ENCODE measurements at places on chromosomes 2 and 18.

DNA sequence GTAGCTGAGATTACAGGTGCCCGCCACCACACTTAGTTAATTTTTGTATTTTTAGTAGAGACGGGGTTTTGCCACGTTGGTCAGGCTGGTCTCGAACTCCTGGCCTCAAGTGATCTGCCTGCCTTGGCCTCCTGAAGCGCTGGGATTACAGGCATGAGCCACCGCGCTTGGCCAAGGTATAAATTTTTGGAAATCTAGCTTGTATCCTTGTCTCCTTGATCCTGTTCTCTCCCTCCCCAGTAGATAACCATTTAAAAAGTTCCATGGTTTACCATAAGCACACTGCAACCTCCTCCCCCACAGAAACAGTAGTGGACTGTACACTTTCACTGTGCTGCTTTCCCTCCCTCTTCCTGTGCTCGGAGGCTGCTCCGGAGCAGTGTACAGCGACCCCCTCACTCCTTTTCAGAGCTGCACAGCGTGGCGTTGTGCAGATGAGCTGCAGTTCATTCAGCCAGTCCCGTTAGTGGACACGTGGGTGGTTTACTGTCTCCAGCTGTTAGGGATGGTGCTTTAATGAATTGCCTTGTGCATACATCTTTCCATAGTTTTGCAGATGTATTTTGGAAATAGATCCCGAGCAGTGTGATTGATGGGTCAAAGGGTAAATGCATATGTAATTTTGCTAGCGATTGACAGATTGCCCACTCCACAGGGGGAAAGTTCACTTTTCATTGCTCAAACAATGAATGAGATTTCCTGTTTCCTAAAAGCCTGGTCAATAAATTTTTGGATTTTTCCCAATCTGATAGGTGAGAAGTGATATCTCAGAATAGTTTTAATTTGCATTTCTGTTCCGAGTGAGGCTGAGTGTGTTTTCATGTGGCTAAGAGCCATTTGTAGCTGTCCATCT lies 14.8 kb downstream of the ASB1 start:
- no peak for DNase-seq

- DNase-seq: no peak
Measured at GRCh38 chr18:39796393-39796792, 2158.6 kb upstream of the PIK3C3 start.

GRCh38 chr2:171909266-171909665 lies 13.0 kb upstream of the HAT1 start:
- DNase-seq: no peak

DNA sequence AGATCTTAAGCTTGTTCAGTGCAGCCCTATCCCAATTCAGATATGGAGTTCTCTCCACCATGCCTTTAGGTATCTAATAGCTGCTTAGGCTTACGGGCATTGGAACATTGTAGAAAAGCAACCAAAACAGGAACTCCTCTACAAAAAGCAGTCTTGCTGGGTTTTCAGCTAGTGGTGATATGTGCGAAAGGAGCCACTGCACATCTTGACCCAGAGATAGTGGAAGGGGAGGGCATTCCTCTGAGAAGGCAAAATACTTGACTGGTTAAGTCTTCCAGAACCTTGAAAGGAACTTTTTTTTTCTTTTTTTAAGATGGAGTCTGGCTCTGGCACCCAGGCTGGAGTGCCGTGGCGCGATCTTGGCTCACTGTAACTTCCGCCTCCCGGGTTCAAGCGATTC lies 2.6 kb upstream of the TNFAIP6 start:
- no peak for DNase-seq

DNA sequence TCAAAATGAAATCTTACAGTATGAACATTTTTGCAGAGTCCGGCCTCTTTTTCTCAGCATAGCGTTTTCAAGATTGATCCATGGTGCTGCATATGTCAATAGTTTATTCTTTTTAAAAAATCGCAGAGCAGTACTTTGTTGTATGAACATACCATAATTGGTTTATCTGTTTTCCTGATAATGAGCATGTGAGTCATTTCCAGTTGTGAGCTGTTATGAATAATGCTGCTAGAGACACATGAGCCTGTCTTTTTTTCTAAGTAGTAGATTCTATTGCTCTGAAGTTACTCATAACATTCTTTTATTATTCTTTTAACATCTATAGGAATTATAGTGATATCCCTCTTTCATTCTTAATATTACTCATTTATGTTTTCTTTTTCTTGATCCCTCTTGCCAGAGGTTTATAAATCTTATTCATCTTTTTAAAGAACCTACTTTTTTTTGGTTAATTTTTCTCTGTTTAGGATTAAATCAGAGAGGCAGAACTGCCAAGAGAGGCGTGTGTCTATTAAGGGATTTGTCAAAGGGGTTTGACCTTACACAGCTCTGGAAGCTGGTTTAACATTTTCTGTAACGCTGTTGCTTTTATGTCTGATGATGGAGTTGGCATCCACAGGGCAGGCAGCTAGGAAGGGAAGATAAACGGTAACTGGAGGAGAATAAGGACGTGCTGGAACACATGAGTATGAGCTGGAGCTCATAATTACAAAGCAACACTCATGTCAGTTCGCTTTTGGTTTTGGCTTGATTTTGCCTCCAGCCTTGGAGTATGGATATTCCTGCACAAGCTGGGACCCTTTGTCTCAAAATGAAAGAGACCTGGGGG lies 47.4 kb downstream of the MGAT5 start:
- DNase-seq: no peak

DNA sequence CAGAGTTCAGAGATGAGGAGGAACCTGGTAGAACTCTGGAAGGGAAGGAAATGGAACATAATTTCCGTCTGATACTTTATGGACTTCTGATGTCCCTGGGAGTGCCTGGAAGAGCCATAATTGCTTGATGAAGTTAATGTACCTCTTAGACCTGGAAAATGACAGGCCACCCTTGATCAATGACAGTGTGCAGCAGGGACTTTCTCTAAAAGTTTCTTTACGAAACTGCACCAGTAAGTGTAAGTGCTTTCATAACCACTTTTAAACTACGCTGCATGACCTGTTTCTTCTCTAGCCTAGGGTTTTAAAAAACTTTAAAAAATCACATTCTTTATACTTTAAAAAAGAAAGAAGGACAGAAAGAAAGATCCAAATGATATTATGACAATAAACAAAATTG lies 164.5 kb downstream of the LPIN1 start:
- DNase-seq: no peak

GRCh38 chr2:219569635-219570034 lies 1.7 kb downstream of the OBSL1 start:
- no peak for DNase-seq

DNA sequence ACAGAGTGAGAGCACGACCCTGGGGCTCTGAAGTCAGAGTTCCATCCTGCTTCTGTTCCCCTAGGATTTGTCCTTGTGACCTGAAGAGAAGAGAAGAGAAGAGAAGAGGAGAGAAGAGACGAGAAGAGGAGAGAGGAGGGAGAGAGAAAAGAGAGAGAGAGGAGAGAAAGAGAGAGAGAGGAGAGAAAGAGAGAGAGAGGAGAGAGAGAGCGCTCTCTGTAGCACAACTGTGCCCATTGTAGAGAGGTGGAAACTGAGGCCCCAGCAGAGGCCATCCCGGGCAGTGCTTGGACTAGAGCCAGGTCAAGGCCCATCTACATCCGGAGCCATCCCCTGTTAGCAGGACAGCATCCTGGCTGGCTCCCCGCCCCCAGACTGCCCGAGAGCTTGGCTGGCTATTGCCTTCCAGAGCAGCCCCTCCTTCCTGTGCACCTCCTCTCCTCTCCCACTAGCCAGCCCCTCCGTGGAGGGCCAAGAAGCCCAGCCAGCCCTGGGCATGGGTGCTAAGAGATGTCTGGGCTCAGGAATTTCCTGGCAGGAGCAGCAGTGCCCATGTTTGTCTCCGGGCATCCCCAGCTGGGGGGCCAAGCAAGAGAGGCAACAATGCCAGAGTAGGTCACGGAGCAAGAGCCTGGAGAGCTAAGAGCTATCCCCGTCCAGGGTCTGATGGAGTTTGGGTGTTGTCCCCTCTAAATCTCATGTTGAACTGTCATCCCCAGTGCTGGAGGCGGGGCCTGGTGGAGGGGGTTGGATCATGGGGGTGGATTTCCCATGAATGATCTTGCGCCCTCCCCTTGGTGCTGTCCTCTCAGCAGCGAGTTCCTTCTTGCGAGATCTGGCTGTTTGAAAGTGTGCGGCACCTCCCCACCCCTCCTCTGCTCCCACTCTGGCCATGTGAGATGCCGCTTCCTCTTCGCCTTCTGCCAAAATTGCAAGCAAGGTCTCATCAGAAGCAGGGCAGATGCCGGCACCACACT lies 18.2 kb upstream of the GPR55 start:
- peak; percentile 43 for DNase-seq

GRCh38 chr2:64330281-64331113 lies 123.5 kb upstream of the LGALSL start:
- peak; percentile 87 for DNase-seq

DNA sequence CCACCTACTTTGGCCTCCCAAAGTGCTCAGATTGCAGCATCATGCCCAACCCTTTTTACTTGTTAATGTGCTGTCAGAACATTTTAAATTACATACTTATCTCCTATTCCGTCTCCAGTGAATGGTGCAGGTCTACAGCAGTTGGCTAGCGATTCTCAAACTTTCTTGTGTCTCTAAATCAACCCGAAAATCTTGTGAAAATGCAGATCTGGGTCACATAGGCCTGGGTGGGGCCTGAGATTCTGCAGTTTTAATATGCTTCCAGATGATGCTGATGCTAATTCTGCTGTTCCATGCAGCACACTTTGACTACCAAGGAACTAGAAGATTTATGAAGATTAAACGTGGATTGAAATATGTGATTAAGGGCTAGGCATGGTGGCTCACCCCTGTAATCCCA lies 14.8 kb upstream of the ACSL3 start:
- DNase-seq: no peak

- no peak for DNase-seq
Measured at GRCh38 chr2:69060938-69061501, 48.0 kb downstream of the ANTXR1 start.

- no peak for DNase-seq
Measured at GRCh38 chr2:46812361-46813019, 103.1 kb downstream of the MCFD2 start.

- DNase-seq: no peak
Measured at GRCh38 chr2:191927319-191927867, 80.5 kb upstream of the CAVIN2 start.

DNA sequence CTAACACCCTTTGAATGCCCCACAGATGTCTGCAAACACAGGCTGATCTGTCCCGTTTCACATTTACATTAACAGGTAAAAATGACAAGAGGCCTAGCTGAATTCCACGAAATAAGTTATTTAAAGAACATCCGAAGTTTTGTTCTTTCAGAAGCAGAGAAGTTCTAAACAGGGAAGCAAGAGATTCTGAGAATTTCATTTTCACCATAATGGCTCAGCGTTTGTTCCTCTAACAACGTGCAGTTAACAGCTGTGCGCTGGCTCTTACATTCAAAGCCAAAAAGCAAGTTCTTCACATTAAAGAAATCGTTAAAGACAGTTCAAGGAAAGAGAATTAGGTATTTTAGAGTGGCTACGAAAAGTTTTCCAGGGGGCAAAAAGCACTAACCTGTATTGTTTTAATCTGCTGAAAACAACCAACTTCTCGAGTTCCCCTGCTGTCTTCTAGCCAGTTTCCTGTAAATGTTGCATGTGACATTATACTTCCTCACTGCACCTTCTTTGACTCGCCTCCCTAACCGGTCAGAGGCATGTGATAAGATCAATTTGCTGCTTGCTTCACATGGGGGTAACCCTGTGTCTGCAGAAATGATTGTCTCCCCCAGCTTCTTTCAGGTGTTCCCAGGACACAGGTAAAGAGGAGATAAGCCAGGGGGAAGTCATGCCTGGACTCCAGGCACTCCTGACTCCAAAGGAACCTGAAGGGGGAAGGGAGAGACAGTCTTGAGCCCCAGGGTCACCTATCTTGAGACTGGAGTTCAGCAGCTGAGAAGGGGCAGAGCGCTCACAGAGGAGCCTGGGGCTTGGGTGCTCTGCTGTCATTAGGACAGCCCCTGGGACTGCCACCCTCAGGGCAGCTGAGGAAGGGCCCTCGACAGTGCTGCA lies 36.8 kb upstream of the WIPF1 start:
- DNase-seq: peak; percentile 63
